SIG-M5 (cell line): ENCODE measurements at places on chromosomes 16 and 17.
A peak's percentile ranks its signal among the peaks of the same experiment; 100 is the strongest.

DNA sequence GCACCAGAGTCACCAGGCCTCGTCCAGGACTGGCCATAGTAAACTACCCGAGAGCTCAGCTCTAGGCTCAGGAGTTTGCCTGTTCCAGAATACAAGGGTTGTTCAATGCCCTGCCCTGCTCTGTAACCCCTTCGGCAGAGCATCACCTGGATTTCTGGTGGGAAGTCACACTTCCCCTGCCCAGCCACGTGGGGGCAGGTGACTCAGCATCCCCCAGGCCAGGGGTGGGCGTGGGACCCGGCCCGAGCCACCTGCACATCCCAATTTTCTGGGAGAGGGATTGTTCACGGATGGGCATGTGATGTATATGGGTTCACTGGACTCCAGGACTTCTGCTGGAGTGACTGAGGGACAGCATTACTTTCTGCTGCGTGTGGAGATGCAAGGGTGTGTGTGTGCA, 25.8 kb downstream of the COX4I1 start:
- no peak for DNase-seq

GRCh38 chr16:27326738-27327585, 13.2 kb downstream of the IL4R start:
- DNase-seq, result peak; percentile 67

- DNase-seq, result no peak
Observed at GRCh38 chr16:77556201-77556873, 121.5 kb upstream of the ADAMTS18 start.

- no peak for DNase-seq
Observed at GRCh38 chr17:80822700-80823410, 168.8 kb upstream of the CHMP6 start.

DNA sequence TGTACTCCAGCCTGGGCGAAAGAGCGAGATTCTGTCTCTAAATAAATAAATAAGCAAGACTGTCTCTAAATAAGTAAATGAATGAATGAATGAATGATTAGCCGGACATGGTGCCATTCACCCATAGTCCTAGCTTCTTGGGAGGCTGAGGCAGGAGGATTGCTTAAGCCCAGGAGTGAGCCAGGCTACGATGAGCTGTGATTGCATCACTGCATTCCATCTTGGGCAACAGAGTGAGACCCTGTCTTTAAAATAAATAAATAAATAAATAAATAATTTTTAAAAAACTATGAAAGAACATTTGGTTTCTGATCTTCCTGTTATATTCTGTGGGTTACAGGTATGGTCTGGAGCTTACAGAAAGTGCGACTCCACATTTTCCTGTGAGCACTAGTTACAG, 65.0 kb downstream of the C17orf58 start:
- DNase-seq, result no peak

DNA sequence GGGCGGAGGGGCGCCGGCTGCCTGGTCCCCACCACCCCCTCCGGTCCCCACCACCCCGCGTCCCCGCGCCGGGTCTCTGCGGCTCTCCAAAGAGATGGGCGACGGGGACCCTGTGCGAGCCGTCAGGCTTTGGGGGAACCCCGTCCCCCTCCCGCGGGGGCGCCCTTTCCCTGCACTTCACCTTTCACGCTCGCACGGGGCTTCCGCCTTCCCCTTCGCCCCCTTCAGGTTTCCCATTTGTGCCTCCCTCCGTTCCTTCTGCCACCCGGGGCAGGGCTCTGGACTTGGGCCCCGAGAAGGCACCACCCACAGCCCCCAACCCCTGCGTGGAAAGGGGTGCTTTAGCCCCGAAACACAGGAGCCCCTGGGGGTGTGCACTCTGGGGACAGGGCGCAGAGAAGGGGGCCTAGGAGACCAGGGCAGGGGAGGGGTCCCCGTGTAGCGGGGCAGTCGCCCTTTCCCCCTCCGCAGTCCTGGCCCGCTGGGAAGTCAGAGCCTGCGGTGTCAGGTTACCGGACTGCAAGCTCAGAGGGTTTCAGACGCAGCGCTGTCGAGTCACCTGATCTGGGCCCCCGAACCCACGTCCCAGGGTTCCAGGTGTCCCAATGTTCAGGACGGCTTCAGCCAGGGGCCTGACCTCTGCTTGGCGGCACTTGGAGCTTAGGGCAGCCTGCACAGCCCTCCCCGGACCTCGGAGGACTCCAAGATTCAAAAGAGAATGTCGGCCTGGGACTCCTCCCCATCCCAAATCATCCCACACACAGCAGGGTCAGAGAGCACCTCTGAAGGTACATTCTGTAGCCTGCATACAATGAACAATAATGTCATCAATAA, 6.7 kb upstream of the CCDC92B start:
- no peak for DNase-seq

DNA sequence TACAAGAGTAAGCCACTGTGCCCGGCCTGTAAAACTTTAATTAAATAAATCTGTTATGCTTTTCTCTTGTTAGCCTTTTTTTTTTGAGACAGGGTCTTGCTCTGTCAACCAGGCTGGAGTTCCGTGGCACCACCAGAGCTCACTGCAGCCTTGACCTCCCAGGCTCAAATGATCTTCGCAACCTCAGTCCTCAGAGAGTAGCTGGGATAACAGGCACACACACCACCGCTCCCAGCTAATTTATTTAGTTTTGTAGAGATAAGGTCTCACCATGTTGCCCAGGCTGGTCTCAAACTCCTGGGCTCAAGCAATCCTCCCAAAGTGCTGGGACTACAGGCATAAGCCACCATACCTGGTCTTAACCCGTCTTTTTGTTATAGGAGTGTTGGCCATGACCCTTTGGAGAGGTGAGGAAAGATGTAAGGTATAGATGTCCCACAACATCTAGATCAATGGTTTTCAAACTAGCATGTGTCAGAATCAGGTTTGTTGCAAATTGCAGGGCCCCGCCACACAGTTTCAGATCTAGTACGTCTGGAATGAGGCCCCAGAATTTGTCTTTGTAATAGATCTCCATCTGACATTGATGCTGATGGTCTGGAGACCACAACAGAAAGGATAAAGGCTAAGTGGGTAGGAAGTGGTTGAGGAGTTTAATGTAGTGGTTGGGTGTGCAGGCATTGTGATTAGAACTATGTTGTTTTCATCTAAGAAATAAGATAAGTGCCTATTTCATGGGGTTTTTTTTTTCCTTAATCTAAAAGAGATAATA, 4.3 kb upstream of the GGA2 start:
- no peak for DNase-seq

DNA sequence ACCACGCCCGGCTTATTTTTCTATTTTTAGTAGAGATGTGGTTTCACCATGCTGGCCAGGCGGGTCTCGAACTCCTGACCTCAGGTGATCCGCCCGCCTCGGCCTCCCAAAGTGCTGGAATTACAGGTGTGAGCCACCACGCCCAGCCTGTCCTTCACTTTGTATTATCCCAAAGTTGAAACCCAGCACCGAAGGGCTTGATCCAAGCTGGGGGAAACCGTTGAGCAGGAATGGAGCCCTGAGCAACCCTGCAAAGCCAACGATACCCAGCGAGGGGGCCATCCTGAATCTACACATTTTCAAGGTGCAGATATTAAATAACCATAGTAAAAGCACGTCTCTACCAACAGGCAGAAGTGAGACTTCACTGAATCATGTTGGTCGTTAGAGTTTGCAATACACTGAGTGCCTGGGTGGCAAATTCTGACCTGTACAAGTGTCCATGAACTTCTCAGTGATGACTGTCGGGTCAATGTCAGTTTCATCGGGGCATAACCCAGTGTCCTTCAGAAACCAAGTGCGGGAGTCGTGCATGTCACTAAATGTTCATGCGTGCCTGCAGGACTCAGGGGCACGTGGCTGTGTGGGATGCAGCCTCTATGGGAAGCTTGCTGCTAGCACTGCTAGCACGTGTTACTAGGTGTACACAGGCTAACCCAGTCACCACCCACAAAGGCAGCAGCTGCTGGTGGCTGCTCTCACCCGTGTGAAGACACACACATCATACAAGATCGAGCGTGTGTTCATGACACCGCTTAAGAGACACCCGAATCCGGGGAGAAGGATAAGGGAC, 10.5 kb upstream of the RBFOX3 start:
- DNase-seq, result no peak

DNA sequence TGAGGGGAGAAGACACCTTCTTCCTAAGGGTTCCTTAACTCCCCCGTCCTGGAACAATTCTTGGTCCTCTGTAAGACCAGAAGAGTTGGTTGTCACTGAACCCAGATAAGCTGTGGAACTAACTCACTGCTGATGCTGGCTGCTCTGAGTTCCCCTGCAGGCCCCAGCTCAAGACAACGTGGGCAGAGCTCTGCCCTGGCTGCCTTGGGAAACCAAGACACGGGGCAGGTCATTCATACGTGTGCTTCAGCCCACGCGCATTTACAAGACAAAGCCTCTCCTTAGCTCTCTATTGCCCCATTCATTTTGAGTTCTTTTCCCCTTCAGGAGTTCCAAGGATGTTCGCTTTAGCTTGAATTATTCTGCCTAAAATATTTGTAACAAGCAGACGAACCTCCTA, 3.4 kb upstream of the NAT9 start:
- no peak for DNase-seq

DNA sequence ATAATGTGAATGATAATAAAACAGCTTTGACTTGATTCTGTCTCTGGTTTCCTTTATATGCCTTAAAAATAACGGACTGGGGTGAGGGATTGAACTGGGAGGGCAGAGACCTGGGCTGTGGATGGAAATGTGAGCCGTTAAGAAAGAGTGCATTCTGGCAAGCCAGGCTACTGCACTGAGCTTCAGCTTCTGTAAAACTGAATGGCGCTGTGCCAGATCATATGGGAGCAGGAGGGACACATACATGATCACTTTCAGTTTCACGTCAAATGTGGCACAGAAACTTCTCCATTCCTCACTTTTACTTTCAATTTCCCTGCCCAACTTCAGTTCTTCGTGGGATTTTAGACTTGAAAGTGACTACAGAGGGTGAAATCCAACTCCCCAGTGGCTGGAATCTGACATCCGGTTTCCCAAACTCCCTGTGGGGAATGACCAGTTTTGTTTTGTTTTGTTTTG, 1.1 kb downstream of the MT2A start:
- DNase-seq, result peak; percentile 79

GRCh38 chr16:2008631-2009163, 924 bp downstream of the ZNF598 start:
- DNase-seq, result no peak

GRCh38 chr17:76119409-76120371, 16.1 kb upstream of the EXOC7 start:
- DNase-seq, result no peak

DNA sequence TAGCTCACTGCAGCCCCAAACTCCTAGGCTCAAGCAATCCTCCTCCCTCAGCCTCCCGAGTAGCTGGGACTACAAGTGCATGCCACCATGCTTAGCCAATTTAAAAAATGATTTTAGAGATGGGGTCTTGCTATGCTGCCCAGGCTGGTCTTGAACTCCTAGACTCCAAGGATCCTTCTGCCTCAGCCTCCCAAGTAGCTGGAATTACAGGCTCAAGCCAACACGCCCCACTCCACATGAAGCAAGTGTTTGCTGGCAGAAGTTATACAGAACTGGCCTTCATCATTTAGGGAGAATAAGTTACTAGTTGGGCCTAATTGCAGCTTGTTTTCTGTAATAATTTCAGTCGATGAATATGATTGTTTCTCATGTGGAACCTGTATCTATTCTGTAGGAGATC, 68.0 kb downstream of the SHISA6 start:
- DNase-seq, result no peak

- DNase-seq, result no peak
Observed at GRCh38 chr17:29972277-29972676, 30.8 kb downstream of the EFCAB5 start.

GRCh38 chr16:25089351-25089750, 22.2 kb upstream of the LCMT1 start:
- no peak for DNase-seq

- DNase-seq, result no peak
Observed at GRCh38 chr16:2808181-2808580, 8.9 kb upstream of the PRSS21 start.

DNA sequence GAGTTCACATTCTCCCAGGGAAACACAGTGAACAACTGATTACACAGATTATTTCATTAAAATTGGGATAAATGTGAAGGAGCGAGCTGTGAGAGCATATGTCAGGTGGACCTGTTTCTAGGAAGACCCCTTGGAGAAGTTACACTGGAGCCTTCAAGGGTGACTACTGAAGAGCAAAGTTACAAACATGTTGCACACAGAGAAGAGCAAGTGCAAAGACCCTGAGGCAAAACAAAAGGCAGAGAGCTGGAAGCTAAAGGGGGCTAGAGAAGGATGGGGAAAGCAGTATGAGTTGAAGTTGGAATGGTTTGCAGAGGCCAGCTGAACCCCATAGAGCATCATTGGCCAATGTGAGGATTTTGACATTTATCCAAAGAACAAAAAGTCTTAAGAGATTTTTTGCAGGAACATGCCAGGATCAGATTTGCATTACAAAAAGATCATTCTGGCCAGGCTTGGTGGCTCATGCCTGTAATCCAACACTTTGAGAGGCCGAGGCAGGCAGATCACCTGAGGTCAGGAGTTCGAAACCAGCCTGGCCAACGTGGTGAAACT, 14.1 kb downstream of the PDZD9 start:
- DNase-seq, result no peak

DNA sequence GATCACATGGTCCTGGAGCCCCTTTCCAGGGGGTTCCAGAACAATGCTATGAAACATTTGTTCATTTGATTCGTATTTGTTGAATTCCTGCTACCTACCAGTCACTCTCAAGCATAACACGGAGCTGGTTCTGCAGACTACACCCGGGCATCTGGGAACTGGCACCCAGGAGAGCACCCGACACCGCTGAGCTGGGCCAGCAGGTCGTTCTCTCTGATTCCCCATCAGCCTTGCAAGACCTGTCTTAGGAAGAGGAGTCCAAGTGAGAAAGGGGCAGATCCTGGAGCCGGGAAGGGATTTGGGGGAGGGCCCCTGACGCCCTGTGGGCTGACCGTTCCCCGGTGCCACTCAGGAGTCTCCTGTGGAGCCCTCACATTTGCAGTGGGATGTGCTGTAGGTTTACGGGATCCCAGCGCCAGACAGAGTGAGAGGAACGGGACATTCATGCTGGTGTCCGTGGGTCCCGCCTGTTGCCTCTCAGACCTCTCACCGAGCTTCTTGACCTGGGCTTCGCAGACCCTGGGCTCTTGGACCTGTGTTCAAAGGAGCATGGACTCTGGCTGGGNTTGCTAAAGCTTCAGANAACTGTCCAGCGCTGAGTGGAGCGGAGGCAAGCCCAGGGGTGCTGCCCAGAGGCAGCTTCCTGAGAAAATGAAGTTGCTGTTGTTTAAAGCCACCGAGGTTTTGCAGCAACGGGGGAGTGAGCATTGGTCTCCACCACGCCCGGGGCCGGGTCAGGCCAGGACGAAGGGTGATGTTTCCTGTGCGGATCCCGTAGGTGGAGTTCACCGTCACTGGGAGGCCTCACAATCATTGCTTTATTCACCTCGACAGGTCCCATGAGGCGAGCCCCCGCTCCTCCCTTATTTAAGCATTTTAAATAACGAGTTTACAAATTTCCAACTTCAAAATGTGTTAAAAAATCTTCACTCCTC, 49.2 kb downstream of the METRNL start:
- no peak for DNase-seq

GRCh38 chr16:13269905-13270528, 368.6 kb downstream of the SHISA9 start:
- no peak for DNase-seq

GRCh38 chr16:71354156-71354555, 4.4 kb upstream of the CALB2 start:
- no peak for DNase-seq

- no peak for DNase-seq
Observed at GRCh38 chr16:89159066-89159849, 12.3 kb upstream of the CDH15 start.
